ENCODE measurements at places on chromosomes 2 and 18.
A peak's percentile ranks its signal among the peaks of the same experiment; 100 is the strongest.

- DNase-seq: no peak
Observed at GRCh38 chr2:128651000-128651399, 332.3 kb upstream of the HS6ST1 start.

- DNase-seq: peak; percentile 28
Observed at GRCh38 chr2:167966937-167967913, 280.2 kb downstream of the STK39 start.

GRCh38 chr2:185522472-185522871 lies 216.1 kb upstream of the FSIP2 start:
- no peak for DNase-seq

DNA sequence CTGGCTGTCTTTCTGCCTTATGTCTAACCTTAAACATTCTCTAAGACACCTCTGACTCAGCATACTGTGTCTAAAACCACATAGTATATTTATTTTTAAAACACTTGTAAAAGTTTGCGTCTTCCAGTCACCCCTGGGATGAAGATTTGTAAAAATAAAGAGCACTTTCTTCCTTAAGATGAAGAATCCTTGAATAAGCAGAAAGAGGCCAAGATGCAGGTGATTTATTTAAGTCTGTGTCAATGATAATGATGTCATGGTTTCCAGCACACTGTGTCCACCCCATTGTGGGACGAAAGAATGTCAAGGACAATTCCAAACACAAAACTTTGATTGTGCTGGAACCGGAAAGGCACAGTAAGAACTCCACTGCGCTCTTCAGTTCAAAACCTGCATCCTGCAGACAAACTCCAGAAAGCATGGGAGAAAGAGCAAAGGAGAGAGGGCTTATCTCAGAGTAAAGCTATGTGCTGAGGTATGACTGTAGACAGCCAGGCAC lies 92.9 kb downstream of the ZEB2 start:
- peak; percentile 58 for DNase-seq

- DNase-seq: no peak
Observed at GRCh38 chr2:37893327-37893726, 31.8 kb upstream of the RMDN2 start.

DNA sequence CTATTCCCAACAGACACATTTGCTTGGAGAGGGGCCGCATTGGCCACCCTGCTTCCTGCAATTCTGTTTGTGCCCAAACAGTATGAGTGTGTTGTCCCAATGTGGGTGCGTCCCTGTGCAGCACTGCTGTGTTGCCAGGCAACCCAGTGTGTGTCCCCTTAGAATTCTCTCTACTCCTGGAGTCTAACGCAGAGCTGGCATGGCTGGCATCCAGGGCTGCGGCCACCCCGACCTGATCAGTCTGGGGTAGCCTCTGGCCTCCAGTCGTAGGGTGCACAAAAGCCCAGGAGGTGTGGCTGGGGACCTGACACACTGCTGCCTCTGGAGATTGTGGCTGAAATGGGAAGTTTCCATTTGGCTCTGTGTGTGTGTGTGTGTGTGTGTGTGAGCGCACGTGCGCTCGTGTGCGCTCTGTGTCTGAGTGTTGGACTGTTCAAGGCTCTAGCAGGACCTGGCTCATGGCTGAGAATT lies 48.0 kb downstream of the TEX44 start:
- no peak for DNase-seq

- no peak for DNase-seq
Observed at GRCh38 chr18:2891526-2892431, 45.0 kb downstream of the EMILIN2 start.

- DNase-seq: no peak
Observed at GRCh38 chr18:47141289-47141688, 9.0 kb downstream of the HDHD2 start.

GRCh38 chr2:240453461-240454105 lies 18.1 kb downstream of the GPC1 start:
- no peak for DNase-seq

GRCh38 chr2:15049096-15049993 lies 416.8 kb downstream of the LRATD1 start:
- DNase-seq: no peak

DNA sequence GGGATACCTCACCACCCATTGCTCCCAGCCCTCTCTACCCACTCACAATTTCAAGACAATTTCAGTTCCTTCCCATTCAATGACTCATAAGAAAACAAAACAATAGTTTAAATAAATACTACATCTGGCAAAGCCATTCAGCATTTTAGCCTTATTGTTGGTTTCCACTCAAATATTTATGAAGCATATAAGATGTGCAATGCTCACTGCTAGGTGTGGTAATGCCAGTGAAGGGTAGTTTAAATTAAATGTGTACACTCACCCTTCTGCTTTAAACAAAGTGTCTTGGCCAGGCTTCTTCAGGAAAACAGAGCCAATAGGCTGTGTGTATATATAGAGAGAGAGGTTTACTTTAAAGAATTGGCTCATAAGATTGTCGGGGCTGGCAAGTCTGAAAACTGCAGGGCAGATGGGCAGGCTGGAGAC lies 37.0 kb downstream of the INO80C start:
- DNase-seq: peak; percentile 55

DNA sequence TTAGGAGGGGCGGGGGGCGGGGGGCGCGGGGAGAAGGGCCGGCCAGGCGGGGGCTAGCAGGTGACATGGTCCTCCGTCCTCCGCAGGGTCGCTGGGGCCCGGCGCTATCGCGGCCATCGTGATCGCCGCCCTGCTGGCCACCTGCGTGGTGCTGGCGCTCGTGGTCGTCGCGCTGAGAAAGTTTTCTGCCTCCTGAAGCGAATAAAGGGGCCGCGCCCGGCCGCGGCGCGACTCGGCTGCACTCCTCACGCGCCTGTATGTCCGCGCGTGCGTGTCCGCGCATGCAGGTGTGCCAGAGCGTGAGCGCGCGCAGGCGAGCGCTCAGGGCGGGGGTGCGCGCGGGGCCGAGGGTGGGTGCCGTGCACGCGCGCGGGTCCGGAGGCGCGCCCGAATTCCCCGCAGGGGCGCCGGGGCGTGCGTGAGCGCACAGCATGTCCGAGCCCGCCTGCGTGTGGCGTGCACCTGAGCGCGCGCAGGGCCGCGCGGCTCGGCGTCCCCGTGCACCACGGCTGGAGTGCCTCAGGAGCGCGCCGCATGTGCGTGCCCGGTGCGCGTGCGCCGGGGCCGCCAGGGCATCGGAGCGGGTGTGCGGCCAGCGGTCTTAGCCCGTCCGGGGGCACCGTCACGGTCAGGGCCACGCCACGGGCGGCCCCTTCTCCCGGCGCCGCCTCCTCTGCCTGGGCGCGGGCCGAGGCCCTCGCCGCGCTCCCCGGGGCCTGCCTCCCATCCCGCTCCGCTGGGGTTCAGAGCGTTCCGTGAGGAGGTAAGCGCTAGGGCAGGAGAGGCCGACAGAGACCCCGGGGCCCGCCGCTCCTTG lies 6.3 kb downstream of the SNORC start:
- DNase-seq: no peak

GRCh38 chr18:32550963-32551362 lies 80.3 kb upstream of the GAREM1 start:
- no peak for DNase-seq

- DNase-seq: no peak
Observed at GRCh38 chr2:64406407-64406774, 47.6 kb upstream of the LGALSL start.

- peak; percentile 32 for DNase-seq
Observed at GRCh38 chr2:75574106-75574505, 13.4 kb upstream of the EVA1A start.

GRCh38 chr18:45458033-45458432 lies 157.2 kb upstream of the SLC14A2 start:
- DNase-seq: no peak

- no peak for DNase-seq
Observed at GRCh38 chr2:62489162-62489561, 16.8 kb downstream of the TMEM17 start.

DNA sequence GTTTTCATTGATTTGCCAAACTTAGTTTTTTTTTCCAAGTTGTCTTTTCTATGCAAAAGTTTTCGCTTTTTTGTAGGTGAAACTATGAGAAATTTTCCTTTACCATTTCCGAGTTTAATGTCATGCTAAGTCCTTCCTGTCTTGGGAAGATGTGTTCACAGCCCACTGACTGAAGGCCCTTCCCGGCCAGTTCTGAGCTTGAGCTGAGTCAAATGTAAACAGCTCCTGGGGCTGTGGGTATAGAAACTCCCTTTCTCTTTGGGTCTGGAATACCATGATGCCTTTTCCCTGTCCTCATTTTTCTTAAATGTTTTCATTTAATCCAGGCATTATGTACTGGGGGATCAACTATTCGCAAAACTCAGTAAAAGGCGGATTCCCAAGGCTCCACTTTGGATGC lies 69.8 kb upstream of the IL1R1 start:
- DNase-seq: no peak

Data from LHCN-M2 (cell line).